ENCODE measurements at places on chromosomes 3 and 15.

GRCh38 chr15:72609862-72610261, 44.6 kb upstream of the GOLGA6B start:
- no peak for DNase-seq

GRCh38 chr15:38455092-38455491, 1.2 kb downstream of the FAM98B start:
- no peak for DNase-seq

GRCh38 chr3:184652465-184652864, 59.4 kb downstream of the MAGEF1 start:
- DNase-seq = no peak

GRCh38 chr15:36877796-36878683, 222.3 kb downstream of the MEIS2 start:
- DNase-seq = no peak

DNA sequence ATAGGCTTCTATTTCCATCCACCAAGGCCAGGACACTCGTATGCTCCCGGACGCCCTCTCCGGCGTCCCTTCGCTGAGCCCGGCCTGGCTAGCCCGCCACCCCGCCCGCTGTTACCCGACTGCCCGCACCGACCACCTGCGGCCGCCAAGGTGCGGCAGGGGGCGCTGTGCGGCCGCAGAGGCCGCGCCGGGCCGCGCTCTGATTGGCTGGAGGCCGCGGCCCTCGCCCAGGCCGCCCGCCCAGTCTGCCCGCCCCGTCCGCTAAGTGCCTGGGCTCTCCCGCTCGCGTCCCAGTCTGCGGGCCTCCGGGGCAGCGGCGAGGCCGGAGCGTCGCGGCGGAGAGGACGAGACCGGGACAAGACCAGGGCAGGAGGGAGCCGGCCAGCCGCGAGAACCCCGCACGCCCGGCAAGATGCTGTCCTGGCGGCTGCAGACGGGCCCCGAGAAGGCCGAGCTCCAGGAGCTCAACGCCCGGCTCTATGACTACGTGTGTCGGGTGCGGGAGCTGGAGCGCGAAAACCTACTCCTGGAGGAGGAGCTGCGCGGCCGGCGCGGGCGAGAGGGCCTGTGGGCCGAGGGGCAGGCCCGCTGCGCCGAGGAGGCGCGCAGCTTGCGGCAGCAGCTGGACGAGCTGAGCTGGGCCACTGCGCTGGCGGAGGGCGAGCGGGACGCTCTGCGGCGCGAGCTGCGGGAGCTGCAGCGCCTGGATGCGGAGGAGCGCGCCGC, at the start of gene SYNM:
Gene SYNM, plus strand, starts transcription at position 293 of the 726 bp plus-strand sequence. Its CDS starts 120 bp downstream, at position 413.
- DNase-seq = no peak

DNA sequence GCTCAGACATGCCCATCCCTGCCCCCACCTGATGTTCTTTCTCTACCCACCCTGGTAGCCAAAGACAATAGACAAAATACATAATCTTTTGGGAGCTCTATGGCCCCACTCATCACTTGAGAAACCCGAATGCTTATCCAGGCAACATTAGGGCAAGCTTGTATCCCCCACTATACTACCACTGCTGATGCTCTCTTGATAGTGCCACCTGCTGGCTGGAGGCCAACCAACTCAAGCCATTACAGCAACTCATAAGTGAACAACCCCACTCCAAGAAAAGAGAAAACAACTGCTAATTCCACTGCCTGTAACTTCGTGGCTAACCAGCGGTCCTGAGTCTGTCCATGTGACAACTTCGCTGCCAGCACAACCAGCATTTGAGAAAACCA, 342.5 kb upstream of the TGFBR2 start:
- DNase-seq = no peak

- DNase-seq = no peak
These were observed 258.1 kb downstream of the ERC2 start for GRCh38 chr3:56209982-56210751.

GRCh38 chr15:58046467-58046866, 19.0 kb downstream of the ALDH1A2 start:
- DNase-seq = no peak

- DNase-seq = no peak
These were observed 27.7 kb downstream of the FAH start for GRCh38 chr15:80180468-80180867.

DNA sequence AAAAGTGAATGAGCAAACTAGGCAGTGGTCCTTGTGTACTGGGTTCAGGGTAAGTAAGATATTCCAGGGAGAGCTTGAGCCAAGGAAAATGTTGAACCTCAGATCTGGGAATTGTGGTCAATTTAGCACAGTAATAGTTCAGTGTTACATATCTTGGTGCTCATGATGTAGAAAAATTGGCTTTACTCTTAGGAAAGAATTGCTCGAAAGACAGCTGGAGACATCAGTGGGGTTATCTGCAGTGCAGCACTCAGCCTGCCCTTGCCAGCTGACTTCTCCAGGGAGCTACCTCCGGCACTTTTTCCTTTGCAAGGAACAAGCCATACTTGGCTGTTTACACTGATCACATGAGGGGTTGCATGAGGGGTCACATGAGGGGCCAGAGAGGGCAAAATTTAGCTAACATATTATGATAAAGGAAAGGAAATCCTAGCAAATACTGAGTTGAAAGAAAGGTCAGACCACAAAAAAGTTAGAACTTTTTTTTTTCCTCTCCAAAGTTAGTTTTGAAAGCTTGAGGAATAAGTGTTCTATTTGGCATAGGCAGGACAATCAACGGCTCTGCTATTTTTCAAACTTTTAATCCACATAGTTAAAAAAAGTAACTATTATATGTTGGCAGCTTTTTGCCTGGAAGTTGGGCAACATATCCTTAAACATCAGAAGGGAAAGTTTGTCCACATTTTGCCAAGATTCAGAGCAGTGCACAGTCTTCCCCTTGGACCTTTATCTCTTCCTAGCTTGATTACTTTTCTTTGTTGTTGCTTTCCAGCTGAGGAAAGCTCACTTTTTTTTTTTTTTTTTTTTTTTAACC, 92.4 kb downstream of the COL6A6 start:
- no peak for DNase-seq

DNA sequence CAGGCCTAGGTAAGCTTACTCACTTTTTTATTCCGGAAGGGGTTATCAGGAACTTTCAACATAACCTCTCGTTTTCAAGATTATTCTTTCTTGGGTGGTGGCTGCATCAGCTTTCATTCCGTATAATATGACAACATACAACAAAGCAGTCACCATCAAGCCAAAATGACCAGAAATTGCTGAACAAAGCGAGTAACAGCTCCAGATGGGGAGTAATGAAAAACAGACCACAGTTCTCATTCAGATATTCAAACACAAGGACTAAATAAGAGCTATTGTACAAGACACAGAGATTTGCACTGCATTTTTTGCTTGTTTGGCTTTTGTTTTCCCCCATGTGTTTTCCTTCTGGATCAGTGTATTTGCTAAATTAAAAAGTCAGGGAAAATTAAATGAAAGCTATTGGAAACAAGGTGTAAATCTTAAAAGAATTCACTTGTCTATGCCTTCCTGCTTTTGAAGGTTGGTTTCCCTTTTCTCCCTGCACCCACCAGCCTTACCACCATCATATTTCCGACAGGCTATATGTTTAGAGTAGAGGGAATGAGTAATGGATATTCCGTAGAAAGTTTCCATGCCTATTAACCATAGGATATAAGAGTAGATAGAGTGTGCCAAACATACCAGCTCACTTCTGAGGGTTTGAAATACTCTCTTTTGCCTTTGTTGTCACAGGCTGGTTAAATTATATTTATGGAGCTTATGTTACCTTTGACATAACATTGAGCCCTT, 213.6 kb downstream of the RBMS3 start:
- no peak for DNase-seq

DNA sequence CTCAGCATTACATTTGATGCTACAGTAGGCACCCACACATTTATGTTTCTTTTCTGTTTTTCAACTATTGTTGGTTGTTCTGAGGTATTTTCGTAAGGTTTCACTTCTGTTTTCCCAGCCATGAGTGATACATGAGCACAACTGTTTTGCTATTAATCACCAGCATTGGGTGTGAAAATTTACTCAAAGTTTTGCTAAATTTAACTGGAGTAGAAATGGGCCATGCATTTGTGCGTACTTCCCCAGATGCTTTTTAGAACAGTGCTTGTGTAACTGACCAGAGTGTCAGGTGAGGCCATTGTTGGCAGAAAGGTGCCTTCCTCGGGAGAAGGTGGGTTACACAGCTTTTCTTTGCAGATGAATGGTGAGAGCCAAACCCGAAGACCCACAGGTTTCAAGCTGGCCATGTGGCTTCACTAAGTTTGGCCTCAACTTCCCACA, 70.4 kb downstream of the ST6GAL1 start:
- no peak for DNase-seq

- no peak for DNase-seq
These were observed 315.2 kb downstream of the RORA start for GRCh38 chr15:60913900-60914299.

- no peak for DNase-seq
These were observed 86.7 kb upstream of the ZBED2 start for GRCh38 chr3:111681661-111682426.

DNA sequence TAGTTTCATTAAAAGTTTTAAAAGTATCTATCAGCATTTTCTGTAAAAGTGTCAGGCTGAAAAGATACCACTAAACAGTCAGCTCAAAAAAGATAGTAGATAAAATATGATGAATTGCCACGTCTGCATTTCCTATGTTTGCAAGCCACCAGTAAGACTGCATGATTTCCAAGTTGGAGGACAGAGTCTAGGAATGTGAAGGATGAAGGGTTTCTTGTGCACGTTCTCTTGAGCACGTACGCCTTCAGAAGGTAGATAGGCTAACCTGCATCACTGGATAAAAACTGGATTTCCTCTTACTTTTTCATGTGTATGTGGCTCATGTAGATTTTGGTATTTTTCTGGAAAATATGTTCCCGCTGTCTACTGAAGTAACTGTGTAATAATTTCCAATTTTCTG, 9.9 kb upstream of the SEMA6D start:
- DNase-seq = no peak

- DNase-seq = no peak
These were observed 136.6 kb upstream of the PTX3 start for GRCh38 chr3:157300094-157300493.

GRCh38 chr15:41935566-41936020, 36.8 kb downstream of the EHD4 start:
- DNase-seq = no peak

GRCh38 chr15:25790000-25790660, 73.0 kb downstream of the ATP10A start:
- DNase-seq = peak; percentile 20

GRCh38 chr3:40505599-40506462, at the start of gene ZNF620:
Gene ZNF620, plus strand, starts transcription at chr3:40506039. Its CDS starts 314 bp downstream, at chr3:40506353.
- DNase-seq = peak; percentile 43

DNA sequence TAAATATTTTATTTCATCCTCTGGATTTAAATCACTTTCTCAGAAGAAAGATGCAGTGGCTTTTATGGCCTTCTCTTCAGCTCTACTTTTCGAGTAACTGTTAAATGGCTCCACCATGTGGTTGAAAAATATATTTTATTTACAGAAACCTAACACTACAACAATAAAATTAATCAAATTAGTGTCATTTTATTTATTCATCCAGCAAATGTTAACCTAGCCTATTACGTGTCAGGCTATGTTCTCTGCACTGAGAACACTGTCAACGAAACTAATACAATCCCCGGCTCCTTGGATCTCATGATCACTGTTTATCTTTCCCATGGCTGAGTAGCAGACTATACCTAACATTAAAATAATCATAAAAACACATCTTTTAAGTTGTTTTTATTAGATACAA, 148.0 kb upstream of the OSTN start:
- no peak for DNase-seq

DNA sequence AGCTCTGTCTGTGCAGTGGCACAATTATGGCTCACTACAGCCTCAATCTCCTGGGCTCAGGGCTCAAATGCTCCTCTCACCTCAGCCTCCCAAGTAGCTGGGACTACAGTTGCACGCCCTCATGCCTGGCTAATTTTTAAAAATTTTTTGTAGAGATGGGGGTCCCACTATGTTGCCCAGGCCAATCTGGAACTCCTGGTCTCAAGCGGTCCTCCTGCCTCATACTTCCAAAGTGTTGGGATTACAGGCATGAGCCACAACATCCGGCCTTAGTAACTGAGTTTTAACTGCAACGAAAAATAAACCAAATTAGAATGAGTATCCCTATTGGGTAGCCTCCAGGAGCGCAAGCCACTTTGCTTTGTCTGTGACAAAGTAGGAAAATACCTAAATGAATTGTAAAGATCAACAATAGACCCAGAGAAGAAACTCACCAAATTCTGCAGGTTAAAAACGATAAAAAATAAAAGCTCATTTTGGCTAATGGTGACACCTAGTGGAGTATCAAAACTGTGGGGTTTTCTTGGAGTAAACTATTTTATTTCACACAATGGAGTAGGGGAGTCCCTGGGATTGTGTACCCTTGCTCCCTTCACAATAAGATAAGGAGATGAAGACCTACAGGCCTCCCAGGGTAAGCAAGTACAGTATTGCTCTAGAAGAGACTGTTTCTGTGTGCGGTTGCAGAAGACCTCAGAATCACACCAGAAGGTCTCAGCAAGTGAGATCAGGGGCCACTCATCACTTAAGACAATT, 21.0 kb upstream of the CA12 start:
- DNase-seq = no peak

DNA sequence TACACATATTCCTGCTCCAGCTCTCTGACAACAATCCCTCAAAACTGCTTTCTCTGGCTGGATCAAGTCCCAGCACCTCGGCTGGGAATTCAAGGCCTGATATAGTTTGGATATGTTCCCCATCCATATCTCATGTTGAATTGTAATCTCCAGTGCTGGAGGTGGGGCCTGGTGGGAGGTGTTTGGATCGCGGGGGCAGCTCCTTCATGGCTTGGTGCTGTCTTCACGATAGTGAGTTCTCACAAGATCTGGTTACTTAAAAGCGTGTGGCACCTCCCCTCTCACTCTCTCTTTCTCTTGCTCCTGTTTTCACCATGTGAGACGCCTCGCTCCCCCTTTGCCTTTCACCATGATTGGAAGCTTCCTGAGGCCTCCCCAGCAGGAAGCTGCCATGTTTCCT, 47.4 kb upstream of the SYN2 start:
- no peak for DNase-seq

DNA sequence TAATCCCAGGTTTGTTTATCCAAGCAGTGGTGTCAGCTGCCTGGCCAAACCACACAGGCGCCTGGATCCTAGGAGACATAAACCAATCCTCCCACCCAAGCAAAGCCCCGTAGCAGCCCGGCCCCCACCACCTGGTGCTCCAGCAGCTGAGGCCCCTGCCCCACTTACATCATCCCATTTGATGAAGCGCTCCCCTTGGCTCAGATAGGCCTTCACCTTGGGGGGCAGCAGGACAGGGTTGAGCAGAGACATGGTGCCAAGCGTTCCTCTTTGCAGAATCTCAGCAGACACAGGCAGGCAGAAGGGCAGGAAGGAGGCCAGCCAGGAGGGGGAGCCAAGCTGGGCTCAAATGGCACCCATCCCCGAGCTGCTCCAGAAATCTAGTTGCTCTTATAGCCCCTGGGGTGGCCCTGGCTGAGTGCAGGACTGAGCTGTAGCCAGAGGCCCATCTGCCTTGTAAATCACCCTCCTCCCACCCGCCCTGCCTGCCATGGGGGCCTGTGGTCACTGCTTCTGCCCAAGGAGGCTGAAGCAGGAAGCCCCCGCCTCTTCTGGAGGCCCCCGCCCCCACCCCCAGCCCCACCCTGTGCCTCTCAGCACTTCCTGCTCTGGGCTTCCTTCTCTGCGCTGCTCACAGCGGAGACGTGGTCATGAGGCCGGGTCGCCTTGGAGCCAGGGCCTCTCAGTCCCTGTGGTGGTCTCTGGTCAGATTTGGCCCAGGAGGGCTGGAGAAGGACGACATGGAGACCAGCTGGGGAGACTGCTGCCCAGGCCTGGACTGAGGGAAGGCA, at the start of gene PLCB2:
Gene PLCB2, minus strand, starts transcription at position 515 of the 791 bp plus-strand sequence. Its CDS starts 263 bp downstream, at position 252.
- DNase-seq = peak; percentile 47

- no peak for DNase-seq
These were observed 652.2 kb downstream of the NAALADL2 start for GRCh38 chr3:175511219-175511785.

- DNase-seq = no peak
These were observed 119.2 kb downstream of the CTNNB1 start for GRCh38 chr3:41318520-41318919.
